H7 (cell line): ENCODE measurements at places on chromosomes 11 and 22.

DNA sequence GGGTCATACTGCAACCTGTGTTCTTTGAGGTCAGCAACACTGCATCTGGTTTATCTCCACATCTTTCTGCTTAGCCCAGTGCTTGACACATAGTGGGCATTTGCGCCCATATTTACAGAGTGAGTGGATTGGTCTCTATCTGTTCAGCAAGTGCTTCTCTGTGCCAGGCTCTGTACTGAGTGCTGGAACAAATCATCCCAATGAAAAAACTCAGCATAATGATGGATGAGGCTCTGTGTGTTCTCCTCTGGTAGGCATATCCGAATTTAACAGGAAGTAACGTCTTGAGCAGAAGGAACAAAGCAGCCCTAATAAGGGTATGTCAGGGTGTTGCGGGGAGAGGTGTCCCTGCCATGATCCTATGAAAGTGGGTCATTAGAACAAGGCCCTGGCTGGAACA is 46.0 kb downstream of the MCM5 start:
- no peak for DNase-seq

- peak; percentile 64 for DNase-seq
Observed at GRCh38 chr11:487571-488021, 19.4 kb downstream of the RNH1 start.

DNA sequence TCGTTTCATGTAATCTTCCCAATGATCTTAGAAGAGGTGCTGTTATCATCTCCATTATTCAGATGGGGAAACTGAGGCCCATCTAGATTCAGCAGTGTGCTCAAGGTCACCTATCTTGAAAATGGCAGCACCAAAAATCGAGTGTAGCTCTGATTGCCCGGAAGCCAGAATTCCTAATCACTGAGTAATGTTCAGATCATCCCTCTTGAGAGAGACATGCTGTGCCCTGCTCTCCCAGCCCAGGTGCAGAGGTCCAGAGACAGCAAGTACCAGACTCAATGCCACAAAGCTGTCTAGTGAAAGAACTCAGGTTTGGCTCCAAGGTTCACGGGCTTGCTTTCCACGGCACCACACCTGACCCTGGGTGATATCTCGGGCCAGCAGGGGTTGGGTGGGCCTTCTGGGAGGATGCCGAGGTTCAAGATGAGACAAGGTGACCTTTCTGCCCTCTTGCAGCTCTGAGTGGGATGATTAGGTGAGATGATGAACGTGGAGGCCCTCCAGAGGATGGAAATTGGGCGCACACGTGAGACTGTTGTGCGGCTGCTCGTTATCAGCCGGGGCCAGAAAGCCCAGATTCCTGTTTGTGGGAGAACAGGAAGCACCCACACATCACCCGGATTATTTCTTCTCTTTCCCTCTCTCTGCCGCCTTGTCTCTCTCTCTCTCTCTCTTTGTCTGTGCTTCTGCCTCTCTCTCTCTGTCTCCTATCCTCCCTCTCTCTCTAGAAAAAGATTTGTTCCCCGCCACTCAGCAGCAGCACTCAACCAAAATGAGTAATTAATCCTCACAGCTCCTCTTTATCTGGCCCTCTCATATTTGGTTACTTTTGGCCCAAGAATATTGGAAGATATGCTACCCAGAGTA is 19.0 kb upstream of the RASD2 start:
- DNase-seq = no peak

DNA sequence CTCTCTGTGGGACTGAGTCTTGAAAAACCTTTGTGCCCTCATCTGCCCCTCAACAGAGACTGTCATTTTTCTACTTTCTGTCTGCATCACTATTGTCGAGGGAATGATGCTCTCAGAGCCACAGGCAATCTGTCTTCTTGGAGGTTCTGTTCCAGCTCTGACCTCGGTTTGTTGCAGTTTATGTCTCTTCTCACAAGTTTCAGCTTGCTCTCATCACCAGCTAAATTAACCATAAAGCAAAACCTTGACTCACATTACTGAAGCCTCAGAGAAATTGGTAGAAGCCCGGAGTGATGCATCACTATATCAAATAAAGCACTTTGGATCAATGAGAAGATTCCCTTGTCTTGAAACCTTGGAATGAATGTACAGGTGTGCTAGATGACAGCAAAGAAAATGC is 60.6 kb upstream of the BLID start:
- DNase-seq = no peak

DNA sequence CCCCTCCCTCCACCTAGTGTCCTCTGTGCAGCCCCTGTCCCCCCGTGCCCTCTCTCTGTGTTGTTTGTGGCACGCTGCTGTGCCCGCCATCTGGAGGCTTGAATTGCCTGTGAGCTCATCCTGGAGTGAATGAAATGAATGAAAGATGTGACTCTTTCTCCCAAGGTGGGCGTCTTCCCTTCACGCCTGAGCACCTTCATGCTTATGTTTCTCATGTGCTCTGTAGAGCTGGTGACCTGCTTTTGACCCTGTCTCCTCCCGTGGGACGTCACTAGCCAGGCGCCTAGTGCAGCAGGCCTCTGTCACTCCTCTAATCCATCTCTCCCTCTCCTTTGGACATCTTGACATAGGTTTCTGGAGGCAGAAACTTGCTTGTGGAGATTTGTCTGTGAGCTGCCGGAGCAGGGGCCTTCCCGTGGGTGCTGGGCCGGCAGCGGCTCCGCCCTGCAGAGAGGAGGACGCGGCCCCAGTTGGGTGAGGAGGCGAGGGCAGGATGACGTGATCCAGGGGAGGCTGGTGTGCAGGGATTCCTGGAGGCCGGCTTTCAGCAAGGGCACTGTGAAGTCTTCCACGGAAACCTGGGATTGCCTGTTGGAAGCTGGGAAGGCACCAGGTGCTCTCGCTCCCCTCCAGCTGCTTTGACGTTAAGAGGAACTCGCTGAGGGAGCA is 40.6 kb downstream of the MUC6 start:
- no peak for DNase-seq

DNA sequence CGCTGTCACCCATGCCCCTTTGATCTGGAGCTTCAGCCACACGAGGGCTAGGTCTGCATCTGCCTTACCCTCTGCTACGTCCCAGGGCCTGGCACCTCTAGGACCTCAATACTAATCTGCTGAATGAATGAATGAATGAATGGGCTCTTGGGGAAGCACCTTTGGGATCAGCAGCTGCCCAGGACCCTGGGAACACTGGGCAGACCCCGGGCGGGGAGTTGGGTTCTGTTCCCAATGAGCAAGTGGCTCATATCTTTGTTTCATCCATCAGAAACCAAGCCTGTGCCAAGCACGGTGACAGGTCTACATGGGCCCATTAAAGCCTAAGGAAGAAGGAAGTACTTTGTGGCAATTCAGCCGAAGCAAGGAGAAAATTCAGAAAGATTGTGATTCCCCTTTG is 41.5 kb upstream of the SHISAL1 start:
- DNase-seq = no peak

DNA sequence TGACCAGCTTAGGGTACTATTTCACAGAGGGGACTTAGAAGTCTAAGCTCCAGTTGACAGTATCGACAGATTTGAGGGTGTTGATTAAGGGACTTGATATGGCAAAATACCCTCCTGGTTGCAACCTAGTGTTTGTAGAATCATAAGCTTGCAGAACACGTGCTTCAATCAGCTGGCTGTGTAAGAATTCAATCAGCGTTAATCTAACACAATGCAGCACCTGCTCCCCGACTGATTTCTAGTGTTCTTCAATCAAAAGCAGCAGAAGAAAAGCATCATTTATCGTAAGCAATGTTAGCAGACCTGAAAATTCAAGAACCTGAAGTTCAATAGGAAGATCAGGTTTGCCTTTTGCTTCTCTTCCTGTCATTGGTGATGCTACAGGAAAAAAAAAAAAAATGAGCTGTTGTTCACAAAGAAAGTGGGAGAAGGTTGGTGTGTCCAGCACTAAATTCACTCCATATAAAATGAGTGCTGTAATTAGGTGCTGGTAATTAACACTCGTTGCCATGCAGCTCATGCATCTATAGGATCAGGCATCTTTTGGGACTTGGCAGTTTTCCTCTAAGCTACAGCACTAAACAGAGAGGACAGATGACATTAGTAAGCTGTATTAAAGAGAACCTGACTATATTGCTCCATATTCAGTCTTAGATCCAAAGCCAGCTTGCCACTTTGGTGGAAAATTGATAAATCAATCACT is 840.3 kb downstream of the OPCML start:
- DNase-seq = no peak

DNA sequence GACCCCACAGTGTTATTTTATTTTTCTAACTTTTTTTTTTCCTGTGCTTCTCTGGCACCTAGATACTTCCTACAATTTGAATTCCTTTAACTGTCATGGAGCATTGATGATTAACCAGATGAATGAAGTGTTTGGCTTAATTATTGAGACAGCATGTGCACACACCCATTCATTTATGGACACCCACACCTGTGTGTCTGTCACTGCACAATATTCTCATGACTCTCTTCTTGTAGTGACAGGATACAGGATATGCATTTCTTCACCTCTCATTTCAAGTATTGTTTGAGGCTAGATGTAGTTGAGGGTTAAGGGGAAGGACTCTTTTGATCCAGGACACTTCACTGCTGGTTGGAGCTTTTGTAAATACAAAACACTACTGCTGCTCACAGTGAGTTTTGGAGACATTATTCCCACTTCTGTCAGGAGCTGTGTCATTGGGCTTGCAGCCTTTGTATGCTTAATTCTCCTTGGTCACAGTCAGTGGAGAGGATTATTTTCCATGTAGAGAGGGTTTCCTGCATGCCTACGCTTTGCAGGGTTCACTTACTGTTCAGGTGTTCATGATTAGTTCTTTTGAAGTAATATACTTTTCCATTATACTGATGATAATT is 33.5 kb downstream of the SPECC1L start:
- DNase-seq = no peak

DNA sequence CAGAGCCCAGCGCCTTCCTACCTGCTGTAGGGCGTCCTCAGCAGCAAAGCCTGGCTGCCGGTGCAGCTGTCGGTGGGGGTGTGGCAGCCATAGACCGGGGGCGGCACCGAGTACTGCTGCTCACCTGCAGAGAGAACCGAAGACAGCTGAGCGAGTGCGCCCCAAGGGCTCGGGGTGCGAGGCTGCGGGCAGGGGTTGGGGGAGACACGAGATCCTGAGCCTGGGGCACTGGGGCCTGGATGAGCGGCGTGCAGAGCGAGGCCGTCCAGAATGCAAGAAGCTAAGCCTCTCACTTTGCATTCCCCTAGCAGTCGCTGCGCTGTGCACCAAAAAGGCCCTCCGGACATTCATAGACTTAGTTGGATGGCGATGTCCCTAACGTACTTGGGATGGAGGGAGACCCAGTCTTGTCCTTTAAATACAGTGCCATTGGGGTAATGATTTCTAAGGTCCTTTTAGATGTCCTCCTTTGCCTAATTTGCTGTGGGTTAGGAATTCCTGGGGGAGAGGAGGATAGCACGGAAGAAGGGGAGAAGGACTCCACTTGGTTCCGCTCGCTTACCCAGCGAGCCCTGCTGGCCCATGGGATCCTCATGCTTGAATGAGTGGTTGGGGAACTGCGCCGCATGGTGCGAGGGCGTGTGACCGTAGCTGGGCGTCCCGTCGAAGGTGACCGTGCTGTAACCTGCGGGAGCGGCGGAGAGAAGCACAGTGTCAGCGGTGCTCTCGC is 7.2 kb downstream of the WT1 start:
- peak; percentile 73 for DNase-seq

GRCh38 chr11:133955945-133956421 is 785 bp downstream of the IGSF9B start:
- DNase-seq = peak; percentile 84

GRCh38 chr22:49724030-49724892 is 103.4 kb downstream of the BRD1 start:
- peak; percentile 67 for DNase-seq

DNA sequence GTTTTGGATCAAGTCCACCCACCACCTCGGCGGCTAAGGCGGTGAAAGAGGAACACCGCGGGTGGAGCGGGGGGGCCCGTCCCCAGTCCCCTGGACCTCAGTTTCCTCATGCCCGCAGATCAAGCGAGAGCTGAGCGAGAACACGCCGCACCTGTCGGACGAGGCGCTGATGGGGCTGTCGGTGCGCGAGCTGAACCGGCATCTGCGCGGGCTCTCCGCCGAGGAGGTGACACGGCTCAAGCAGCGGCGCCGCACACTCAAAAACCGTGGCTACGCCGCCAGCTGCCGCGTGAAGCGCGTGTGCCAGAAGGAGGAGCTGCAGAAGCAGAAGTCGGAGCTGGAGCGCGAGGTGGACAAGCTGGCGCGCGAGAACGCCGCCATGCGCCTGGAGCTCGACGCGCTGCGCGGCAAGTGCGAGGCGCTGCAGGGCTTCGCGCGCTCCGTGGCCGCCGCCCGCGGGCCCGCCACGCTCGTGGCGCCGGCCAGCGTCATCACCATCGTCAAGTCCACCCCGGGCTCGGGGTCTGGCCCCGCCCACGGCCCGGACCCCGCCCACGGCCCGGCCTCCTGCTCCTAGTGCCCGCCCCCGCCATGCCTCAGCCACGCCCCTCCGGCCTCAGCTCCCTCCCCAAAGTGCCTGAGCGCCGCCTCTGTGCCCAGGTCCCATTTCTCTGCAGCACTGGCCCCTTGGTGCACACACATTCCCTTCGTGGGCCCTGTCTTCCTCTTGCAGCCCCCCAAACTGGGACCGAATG is 12.7 kb downstream of the MAFF start:
- peak; percentile 99 for DNase-seq

DNA sequence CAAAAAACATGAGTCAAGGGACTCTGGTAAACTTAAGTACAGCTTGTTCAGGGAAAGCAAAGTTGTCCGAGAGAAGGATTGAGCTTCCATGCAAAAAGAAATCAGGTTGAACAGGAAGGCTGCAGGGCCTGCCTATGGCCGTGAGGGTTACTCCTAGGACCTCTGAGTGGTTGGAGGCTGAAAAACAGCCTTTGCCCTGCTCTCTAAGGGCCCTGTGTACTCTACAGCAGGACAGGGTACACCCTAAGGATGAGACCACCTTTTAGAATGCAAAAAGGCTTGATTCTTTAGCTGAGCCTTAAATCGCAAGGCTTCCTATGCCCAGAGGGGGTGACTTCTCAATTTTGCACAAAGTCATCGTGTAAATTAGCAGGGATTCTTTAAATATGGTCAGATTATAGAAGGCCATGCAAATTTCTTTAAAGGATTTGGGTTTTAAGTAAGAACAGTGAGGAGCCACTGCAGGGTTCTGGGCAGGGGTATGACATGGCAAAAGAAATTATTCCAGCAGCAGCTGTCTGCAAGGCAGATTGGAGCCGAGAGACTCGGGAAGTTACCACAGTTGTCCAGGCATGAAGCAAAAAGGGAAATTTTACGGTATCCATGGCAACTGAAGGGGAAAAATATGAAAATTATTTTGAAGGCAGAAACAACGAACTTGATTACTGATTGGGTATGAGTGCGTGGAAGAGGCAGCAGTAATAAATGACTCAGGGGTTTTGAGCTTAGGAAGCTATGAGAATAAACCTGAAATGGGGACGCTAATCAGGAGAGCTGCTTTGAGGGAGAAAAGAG is 91.8 kb downstream of the FAM76B start:
- no peak for DNase-seq

DNA sequence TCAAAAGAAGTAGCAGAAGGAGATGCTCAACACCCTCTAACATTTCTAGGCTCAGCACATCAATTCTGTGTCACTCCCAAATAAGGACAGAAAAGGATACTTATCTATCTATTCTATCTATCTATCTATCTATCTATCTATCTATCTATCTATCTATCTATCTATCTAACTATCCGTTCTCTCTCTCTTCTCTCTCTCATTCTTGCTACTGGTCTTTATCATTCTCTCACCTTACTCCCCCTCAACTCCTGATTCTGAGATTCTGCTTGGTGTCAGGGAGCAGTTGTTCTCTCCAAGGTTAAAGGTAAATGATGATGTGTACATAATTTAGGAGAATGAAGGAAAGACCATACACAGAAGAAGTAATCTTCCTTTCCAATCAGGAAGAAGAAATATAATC is at the start of gene OR10G6:
TSS of gene OR10G6 (minus strand) at position 43 of the 400 bp plus-strand sequence. CDS start at position 43, 0 bp downstream.
- no peak for DNase-seq
